Stromal cell of bone marrow (primary cell): ENCODE measurements at places on chromosomes 1 and 21.

- no peak for DNase-seq
These were observed 8.8 kb downstream of the SYF2 start for GRCh38 chr1:25223471-25223870.

DNA sequence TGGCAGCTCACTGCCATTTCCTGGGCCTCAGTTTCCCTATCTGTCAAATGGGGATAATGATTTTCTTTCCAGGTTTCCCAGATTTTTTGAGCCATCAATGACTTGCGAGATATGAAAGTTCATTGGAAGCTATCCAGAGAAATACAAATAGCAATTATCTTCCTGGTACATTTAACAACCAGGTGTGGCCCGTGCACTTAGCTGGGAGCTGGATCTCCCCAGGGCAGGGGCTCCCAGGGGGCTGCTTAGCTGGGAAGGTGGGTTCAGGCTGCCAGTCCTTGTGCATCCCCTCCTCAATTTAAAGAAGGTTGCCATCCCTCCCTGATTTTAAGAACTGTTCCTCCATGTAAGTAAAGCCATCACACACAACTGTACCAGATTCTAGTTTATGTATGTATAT lies 3.6 kb upstream of the TMEM54 start:
- no peak for DNase-seq

- DNase-seq: no peak
These were observed 288.3 kb downstream of the TGFB2 start for GRCh38 chr1:218633238-218633988.

- DNase-seq: no peak
These were observed 678 bp downstream of the LSM10 start for GRCh38 chr1:36397083-36397377.

- DNase-seq: peak; percentile 29
These were observed 50.5 kb upstream of the GFI1 start for GRCh38 chr1:92536980-92537884.
